Cortex of kidney (tissue), 1 donor: ENCODE measurements at places on chromosomes 7 and 10.

- DNase-seq: no peak
These were observed 80.4 kb downstream of the SEMA3A start for GRCh38 chr7:84113906-84114850.

- no peak for DNase-seq
These were observed 1454.8 kb upstream of the LRRTM3 start for GRCh38 chr10:65470986-65471385.

DNA sequence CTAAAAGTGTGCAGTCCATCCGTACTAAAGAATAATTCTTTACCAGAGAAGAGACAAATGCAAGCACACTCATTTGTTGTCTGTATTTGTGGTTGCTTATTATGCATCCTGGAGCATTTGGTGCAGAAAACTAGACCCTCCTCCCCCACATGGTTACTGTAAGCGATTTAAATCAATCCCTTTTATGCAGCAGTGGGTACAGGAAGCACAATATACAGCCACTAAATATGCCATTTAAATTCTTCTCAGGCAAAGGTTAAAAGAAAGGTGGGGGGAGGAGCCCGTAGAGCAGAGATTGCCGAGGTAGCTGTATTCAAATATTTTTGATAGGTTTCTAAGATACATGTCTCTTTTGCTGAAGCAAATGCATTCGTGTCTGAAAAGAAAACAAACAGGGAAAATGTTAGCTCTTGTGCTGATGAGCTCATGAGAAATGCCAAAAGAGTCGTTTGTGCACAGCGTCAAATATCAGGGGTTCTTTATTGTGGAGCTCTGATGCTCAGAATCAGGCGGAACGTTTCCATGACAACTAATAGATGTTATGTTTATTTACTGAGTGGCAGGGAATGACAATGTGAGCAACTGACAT, 131.3 kb upstream of the NPVF start:
- DNase-seq: no peak

DNA sequence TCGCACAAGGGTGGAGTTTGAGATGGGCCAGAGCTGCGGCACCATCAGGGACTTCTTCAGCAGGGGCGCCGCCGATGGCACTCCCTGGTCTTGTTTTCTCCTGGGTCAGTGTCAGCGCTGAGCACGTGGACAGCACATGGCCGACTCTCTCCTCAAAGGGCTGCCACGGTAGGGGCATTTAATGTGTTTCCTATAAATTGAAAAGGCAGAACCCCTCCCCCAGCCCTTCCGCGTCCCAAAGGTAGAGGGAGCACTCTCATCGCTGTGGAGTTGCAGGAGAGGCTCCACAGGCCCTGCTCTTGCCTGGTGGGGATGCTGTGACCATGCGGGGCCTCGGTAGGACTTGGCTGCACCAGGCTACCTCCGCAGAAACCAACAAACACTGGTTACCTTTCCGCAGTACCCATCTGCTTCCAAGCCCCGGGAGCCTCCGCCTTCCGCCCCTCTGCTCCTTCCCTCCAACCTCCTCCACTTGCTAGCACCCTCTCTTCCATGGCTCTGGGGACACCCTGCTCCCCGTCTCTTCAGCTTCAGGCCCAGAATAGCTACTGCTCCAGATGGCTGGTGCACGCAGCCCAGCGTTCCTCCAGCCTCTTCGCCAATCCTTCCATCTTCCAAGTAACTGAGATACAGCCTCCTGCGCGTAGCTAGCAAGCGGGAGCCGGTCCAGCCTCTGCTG, 166.3 kb upstream of the ADCY1 start:
- no peak for DNase-seq

- no peak for DNase-seq
These were observed 32.6 kb downstream of the ELFN1 start for GRCh38 chr7:1702652-1703051.

- no peak for DNase-seq
These were observed 30.4 kb upstream of the PPP2R2D start for GRCh38 chr10:131870411-131870810.

DNA sequence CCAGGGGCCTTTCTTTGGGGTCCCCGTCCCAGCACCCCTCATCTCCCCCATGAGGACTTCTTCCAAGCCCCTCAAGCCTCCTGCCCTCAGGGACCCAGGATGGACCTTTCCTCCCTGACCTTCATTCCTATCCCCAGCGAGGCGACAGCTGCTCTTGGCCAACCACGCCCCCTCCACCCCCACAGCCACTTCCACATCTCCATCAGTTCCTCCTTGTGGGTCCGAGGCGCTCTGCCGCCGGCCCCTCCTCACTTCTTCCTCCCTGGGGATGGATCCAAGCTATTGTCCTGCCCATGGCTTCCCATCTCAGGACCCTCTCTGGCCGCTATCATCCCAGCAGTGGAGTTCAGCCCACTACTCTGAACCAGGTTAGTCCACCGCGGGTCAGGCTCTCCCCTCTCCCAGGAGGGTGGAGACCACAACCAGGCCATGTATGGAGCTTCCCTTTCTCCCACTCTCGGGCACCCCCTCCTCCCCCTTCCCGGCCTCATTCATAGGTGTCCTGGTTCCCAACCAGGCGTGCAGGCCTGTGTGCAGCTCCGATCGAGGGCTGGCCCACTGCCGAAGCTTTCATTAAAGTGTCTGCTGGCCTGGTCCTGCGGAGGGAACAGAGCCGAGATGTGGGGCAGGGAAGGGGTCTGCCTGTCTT, 1.7 kb upstream of the SH2B2 start:
- no peak for DNase-seq

GRCh38 chr7:135147341-135147898, 452 bp upstream of the TMEM140 start:
- no peak for DNase-seq

- no peak for DNase-seq
These were observed 84.2 kb upstream of the AGBL3 start for GRCh38 chr7:134902058-134902457.

DNA sequence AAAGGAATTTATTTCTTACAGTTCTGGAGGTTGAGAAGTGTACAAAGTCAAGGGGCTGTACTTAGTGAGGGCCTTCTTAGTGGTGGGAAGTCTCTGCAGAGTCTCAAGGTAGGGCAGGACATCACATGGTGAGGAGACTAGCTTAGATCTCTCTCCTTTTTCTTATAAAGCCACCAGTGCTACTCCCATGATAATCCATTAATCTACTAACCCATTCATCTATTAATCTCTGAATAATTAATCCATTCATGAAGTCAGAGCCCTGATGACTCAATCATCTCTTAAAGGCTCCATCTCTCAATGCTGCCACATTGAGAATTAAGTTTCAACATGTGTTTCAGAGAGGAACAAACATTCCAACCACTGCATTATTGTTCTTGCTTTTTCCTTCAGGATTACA, 64.4 kb upstream of the CSTF2T start:
- DNase-seq: no peak

- no peak for DNase-seq
These were observed at the start of gene PPP1R9A for GRCh38 chr7:94907026-94907810. PPP1R9A (plus strand) TSS chr7:94907594; CDS start chr7:94910114, 2,520 bp downstream.

- DNase-seq: no peak
These were observed 36.0 kb downstream of the DNAJB9 start for GRCh38 chr7:108605559-108606201.

- no peak for DNase-seq
These were observed 88.3 kb downstream of the NKX6-2 start for GRCh38 chr10:132697578-132698200.

GRCh38 chr7:29130096-29130495, 16.2 kb downstream of the CPVL start:
- no peak for DNase-seq

- DNase-seq: no peak
These were observed 55.0 kb downstream of the CCNY start for GRCh38 chr10:35391153-35391953.

DNA sequence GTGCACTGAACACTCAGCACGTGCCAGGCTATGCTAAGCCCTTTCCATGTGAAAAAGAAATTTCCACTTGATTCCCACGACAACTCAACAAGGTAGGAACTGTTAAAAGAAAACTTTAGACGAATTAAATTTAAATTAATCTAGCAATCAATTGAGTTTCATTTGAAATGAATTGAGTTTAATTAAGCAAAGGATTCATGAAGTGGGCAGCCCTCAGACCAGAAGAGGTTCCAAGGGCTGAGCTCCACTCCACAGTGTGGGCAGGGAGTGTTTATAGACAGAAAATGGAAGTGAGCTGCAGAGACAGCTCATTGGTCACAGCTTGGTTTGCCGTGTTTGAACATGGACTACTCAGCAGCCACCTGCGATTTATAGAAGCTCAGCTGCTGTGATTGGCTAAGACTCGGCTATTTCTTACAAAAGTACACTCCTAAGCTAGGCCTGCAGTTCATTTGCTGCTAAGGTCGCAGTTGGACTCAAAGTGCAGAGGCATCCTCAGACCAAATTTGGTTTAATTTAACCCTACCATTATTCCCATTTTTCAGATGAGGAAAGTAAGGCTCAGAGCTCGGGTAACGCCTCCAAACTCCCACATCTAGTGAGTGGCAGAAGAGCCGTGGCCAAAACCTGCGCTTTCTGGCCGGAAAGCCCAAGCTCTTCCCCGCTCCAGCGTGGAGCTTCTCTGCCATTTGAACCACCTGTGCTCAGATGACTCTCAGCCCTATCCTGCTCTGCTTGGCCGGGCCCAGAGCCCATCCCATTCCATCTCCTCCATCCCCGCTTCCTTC, 24.9 kb downstream of the CALML3 start:
- no peak for DNase-seq

- DNase-seq: no peak
These were observed 8.6 kb upstream of the LRRN3 start for GRCh38 chr7:111082351-111082750.

- no peak for DNase-seq
These were observed 628 bp downstream of the HPSE2 start for GRCh38 chr10:99234791-99235657.
